ENCODE measurements at places on chromosomes 16 and 17.

- no peak for DNase-seq
Measured at GRCh38 chr17:9050801-9051401, 29.6 kb downstream of the NTN1 start.

GRCh38 chr17:40646791-40647623 is 611 bp downstream of the SMARCE1 start:
- no peak for DNase-seq

GRCh38 chr17:67818110-67819002 is 6.9 kb upstream of the BPTF start:
- DNase-seq = no peak

GRCh38 chr17:80346498-80347275 is 68.3 kb upstream of the ENDOV start:
- DNase-seq = no peak

DNA sequence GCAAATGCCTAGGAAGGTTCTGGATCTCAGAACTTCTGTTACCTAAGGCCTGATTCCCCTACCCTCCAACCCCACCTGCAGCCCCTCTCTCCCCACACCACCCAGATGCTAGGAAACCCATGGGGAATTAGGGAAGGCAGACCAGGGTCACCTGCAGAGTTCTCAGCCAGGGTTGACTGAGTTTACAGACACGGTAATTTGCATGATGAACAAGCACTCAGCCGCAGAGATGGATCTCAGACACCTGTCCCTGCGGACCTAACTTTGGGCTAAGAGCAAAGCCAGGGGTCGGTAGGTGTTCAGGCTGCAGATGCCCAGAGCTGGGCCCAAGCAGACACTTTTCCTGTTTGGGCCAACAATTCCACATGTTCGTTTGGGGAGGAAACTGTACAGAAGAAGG is 2.9 kb downstream of the ABI3 start:
- DNase-seq = no peak

GRCh38 chr17:48597528-48597777 is 3.9 kb upstream of the HOXB5 start:
- DNase-seq = no peak

GRCh38 chr17:81706757-81707624 is 3.8 kb downstream of the MRPL12 start:
- DNase-seq = no peak

GRCh38 chr17:19937522-19937921 is 40.1 kb downstream of the AKAP10 start:
- no peak for DNase-seq

DNA sequence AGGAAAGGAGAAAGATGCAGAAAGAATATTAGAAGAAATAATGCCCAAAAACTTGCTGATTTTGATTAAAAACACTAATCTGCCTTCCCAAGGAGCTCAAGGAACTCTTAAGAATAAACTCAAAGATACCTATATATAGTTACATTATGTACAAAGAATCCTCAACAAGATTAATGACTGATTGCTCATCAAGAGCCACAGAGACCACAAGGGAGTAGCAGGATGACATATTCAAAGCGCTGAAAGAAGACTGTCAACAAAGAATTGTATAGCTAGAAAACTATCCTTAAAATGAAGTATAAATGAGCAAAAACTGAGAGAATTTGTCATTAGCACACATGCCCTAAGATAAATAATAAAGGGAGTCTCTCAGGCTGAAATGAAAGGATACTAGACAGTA is 6.2 kb downstream of the LPCAT2 start:
- no peak for DNase-seq

DNA sequence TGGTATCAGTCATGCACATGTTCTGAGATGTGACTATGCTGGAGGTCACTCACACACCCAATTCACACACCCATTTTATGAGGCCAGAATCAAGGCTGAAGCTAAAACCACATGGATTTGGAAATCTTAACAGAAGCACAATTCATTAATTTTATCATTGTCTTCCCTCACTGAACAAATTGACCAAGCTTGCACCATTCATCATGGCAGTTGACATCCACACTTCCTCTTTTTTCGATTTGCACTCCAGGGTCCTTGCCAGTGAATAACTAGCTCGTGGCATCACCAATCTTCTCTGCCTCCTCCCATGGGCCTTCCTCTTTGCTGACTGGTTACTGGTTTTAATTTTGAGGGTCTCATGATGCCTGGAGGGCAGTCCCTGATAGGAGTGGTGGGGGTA is 123.0 kb upstream of the ASIC2 start:
- DNase-seq = no peak

DNA sequence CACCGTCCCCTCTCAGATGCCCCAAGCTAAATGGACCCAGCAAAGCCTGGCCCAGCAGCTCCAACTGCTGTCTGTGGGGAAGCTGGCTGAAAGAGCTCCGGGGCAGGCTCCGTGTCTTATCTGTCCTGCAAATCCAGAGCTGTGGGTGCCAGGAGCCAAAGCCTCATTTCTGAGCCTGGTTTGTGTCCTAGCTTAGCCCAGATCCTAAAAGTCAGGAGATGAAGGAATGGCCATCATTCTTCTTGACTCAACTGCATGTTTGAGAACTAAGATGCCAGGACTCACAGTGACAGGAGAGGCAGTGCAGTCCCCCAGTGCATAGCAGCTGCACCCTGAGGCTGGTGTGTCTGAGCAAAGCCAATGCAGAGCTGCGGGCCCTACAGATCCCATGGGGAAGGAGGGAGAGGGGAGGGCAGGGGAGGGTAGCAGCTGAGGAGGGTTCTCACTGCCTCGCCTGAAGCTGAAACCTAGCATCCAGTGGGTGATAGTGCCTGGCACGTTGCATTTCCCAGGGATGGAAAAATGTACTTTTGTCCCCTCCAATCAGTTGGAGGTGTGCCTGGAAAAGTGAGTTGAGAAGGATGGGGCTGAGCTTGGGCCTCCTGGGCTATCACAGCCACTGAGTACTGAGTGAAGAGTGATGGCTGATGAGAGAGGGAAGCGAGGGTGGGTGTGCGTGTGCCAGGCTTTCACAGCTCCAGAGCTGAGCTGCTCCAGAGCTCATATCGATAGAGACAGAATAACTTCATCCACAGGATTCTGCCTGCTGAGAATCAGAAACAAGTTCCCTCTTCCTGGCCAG is 24.5 kb upstream of the CD300E start:
- no peak for DNase-seq

DNA sequence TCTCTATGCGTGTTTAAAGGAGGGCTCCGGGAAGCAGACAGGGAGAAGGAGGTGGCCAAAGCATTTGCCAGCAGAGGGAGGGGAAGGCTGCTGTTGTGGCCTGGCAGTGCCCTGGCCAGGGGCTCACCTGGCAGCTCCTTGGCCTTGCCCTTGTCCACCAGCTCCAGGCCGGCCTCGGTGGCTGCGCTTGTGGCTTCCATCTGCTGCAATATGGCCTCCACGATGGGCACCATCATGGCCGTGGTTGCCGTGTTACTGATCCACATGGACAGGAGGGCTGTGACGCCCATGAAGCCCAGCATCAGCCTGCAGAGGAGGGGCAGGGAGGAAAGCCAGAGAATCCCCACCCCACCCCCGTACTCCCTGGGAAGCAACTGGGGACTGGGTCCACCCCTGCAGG is 9.4 kb downstream of the SLC13A5 start:
- no peak for DNase-seq

DNA sequence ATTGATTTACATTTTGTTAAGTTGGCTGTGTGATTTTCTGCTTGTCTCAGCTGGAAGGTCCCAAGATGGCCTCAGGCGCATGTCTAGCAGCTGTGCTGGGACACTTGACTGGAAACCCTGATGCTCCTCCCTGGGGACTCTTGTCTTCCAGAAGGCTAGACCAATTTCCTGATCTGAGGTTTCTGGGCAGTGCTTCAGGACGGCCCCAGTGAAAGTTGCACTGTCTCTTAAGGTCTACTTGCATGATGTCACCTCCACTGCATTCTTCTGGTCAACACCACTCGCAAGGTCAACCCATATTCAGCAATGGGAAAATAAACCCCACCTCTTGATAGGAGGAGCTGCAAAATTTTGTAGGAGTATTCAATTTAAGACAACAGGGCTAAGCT is 116.0 kb downstream of the SALL1 start:
- no peak for DNase-seq

DNA sequence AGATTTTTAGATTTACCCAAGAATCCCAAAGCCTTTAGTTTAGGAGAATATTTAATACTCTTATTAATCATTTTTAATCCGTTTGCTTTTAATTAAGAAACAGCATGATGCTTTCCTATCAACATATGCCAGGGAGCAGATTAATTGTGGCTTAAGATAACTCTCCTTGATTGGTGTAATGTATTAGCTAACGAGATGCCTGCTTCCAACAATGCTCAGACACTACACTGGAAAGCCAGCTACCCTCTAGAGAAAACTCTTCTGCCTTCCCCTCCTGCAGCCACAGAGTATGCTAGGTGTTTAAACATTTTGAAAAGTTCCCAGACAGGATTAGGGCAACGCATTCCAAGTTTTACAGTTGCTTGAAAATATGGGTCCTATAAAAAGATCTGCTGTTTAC is 142.2 kb downstream of the AATF start:
- no peak for DNase-seq

GRCh38 chr16:25192096-25192495 is 24.7 kb upstream of the AQP8 start:
- DNase-seq = no peak

DNA sequence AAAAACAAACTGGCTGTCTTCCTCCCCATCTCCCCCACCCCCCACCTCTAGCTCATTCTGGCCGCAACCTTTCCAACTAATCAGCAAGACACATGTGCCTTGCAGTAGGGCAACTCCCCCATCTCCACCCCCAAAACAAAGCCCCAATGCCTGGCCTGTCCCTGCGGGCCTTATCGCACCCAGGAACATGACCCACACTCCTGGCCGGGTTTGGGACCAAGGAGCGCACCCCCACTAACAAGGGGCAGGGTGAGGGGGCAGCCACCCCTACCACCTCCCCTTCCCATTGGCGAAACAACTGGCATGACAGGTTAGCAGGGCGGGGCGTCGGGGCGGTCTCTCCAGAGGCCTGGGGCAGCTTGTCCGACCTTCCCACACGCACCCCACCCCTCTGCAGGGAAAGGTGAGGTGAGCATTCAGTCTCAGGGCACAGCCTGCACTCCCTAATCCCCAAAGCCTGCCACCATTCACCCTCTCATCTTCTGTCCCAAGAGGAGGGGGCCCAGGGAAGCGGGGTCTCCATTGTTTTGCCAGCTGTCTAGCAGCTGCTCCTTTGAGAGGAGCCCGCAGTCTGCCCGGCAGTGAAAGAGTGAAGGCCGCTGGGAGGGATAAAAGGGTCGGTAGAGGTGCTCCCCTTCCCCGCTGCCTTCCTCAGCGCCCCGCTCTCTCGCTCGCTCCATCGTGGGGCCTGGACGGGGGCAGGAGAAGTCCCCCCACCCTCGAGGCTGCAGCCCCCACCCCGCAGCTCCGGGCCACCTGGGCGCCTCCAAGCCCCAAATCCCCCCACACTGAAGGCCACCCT is 765 bp downstream of the MYO18A start:
- no peak for DNase-seq

GRCh38 chr17:19250421-19251173 is 13.4 kb downstream of the EPN2 start:
- DNase-seq = no peak

DNA sequence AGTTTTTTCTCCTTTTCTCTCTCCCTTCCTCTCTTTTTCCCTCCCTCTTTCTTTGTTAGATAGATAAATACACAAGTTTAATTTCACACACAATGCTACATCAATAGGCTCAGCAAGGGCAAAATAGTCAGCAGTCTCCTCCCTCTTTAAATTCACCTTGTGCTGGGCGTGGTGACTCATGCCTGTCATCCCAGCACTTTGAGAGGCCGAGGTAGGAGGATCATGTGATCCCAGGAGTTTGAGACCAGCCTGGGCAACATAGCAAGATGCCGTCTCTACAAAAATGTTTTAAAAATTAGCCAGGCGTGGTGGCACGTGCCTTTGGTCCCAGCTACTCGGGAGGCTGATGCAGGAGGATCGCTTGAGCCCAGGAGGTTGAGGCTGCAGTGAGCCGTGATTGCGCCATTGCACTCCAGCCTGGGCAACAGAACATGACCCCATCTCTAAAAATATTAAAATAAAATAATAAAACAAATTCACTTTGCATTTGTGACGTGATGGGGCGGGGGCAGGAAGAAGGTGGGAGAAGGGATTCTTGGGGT is 27.4 kb downstream of the IL21R start:
- DNase-seq = no peak

- DNase-seq = no peak
Measured at GRCh38 chr16:27029525-27029924, 37.2 kb upstream of the C16orf82 start.

All from GM03348 (cell line).